ENCODE measurements at places on chromosomes 11 and 22.

- DNase-seq: no peak
These were observed 76.2 kb downstream of the GALNT18 start for GRCh38 chr11:11545285-11546275.

- no peak for DNase-seq
These were observed 1.3 kb downstream of the HARBI1 start for GRCh38 chr11:46615756-46616155.

DNA sequence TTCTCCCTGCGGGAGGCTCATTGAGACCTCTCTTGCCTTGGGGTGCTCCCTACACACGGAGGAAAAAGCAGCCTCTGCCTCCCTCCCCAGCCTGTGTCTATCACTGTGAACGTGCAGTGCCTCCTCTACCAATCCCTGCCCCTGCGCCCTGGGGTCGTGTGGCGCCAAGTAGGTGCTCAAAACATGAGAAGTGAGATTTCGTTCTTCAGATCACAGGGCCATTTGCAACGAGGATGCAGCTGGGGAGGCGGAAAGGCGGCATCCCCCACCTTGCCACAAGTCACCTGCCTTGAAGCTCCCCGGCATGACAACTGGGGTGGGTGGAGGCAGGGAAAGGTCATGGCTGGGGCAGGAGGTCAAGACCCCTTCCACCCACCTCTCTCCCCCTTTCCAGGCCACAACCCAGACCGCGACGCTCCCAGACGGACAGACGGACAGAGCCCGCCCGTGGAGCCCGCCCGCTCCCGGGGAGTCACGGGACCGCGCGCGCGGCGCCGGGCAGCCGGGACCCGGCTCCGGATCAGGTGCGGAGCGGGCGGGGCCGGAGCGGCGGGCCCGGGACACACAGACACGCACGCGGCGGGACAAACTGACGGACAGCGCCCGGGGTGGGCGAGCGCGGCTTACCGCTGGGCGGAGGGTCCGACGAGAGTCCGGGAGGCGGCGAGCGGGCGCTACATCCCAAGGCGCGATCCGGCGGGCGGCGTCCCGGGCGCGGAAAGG lies 485 bp downstream of the KCNJ4 start:
- no peak for DNase-seq

DNA sequence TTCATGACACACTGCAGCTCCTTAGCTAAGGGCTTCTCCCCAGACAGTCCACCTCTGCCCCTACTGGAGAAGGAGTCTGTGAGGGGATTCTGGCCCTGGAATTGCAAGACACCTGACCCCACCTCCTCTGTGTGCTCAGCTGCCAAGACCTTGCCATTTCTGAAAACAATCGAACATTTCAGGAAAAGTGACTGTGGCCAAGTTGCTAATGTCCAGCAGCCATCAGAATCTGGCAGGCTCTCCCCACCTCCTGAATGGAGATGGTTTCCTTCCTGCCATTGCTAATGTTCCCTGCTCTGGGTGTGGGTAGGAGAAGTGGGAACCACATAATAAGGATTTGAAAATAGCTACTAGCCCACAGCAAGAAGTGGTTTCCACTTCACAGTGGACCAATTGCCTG lies 127.2 kb upstream of the ALX4 start:
- DNase-seq: no peak

DNA sequence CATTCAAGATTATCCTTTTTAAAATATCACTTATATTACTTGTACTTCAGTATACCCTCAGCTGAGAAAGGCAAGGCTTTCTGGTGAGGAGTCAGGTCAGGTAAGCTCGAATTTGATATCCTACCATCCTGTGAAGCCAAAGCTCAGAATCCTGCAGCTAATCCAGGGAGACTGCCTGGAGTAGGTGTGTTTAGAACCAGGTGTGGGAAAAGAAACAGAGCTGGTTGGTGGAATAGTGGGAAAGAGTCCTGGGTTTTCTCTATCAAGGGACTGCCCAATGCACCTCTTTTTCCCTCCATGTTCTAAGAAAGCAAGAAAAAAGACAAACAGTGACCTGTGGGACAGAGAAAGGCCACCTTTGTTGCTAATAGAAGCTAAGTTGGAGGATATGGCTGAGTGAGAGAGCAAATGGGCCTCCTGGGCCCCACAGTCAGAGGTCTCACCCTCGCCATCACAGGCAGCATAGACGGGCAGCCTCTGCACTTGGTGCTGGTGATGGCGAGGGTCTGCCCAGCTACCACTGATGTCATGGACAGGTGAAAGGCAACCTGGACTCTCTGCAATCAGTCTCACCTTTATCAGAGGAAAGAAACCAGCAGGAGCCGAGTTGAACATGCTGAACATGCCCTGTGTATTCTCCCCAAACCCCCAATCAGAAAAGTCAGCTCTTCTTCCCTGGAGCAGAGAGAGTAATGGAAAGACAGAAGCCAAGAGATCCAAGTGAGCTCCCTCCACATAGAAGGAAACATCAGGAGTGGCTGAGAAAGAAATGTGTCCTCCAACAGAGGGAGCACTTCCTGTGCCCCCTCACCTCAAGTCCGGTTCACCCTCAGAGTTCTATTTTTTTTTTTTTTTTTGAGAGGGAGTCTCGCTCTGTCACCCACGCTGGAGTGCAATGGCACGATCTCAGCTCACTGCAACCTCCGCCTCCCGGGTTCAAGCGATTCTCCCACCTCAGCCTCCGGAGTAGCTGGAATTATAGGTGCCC lies 491.3 kb downstream of the BUD13 start:
- DNase-seq: no peak
